CD4-positive, alpha-beta T cell treated with Interleukin-17A for 4 hours (primary cell): ENCODE measurements at places on chromosomes 5 and 9.

- DNase-seq: peak; percentile 28
Measured at GRCh38 chr9:114685951-114686350, 4.0 kb upstream of the TEX48 start.

GRCh38 chr9:19239955-19240354 lies 9.5 kb downstream of the DENND4C start:
- no peak for DNase-seq

- DNase-seq: no peak
Measured at GRCh38 chr5:79256563-79256962, 20.6 kb downstream of the JMY start.

DNA sequence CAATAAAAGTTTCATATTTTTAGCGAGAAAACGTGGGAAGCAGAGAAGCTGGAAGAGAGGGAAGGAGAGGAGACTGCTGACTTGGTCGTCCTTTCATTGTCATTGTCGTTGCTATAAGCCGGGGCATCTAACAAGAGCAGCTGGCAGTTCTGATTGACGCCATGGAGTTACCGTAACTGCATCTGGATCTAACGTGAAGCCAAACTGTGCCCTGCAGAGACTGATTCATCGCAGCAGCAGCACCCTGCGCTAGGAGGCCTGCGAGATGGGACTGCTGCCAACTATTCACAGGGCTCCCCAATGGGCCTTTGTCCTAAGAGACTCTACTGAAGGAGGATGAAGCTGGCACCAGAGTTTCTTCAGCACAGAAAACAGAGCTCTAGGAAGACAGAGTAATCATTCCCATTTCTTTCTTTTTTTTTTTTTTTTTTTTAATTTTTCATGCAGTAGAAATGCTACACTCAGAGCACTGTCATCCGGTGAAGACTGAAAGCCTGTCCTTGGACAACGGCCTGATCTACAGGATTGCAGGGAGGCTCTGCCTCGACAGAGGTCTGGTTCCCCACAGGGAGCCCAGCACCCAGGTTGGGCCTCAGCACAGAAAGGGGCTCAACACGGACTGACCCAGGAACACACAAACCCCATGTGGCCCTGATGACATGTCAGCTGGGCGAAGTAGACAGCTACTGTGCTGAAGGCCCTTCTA lies 47.8 kb downstream of the RETREG1 start:
- no peak for DNase-seq

- DNase-seq: no peak
Measured at GRCh38 chr5:130424341-130424740, 520.1 kb downstream of the CHSY3 start.

GRCh38 chr5:38367410-38367809 lies 109.1 kb downstream of the EGFLAM start:
- DNase-seq: no peak

DNA sequence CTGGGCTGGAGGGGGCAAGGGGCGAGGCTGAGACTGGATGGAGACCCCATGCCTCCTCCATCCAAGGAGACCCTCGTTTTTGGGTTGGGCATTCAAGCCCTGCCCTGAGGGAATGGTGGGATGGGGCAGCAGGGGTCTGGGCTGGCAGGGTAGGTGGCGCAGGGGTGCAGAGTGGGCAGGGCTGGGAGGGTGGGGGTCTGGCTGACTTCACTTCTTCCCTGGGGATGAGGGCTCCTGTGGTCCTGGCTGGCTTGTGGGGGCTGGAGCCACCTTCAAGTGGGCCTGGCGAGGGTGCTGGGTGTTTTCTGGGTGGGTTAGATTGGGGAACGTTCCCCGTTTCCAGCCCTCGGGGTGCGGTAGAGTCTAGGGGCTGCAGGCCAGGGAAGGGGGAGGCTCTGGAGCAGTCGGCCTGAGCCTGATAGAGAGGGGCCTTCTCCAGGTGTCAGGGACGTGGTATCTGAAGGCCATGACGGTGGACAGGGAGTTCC lies 412 bp downstream of the LCN1 start:
- DNase-seq: no peak

DNA sequence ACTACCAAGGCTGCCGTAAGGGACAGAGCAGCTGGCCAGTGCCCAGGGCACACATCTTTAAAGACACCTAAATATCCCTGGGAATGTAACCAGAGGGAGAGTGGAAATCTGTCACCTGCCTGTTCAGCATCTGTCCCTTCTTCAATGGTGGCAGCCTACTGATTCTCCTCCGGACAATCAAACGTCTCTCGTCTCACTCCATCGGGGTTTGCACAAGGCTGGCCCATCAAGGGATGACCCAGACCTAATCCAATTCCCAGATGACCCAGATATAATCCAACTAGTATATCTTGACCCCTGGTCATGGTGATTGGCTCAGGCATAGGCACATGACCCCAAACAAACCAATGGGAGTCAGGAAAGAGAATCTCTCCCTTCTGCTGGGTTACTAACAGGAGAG lies 93.5 kb downstream of the HRH2 start:
- DNase-seq: no peak

GRCh38 chr5:132557478-132558172 lies 848 bp downstream of the RAD50 start:
- DNase-seq: peak; percentile 32

DNA sequence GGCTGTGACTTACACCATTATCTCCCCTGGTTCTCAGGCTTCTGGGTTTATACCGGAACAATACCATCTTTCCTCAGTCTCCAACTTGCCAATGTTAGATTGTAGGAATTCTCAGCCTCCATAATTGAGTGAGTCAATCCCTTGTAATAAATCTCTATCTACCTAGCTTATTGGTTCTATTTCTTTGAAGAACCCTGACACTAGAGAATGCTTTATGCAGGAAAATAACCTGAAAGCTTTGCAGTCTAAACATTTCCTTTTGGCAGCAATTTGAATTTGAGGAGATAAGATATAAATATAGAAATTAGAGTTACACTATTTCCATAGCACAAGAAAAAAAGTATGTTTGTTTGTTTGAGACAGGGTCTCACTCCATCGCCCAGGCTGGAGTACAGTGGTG lies 278.1 kb upstream of the CDH18 start:
- no peak for DNase-seq

DNA sequence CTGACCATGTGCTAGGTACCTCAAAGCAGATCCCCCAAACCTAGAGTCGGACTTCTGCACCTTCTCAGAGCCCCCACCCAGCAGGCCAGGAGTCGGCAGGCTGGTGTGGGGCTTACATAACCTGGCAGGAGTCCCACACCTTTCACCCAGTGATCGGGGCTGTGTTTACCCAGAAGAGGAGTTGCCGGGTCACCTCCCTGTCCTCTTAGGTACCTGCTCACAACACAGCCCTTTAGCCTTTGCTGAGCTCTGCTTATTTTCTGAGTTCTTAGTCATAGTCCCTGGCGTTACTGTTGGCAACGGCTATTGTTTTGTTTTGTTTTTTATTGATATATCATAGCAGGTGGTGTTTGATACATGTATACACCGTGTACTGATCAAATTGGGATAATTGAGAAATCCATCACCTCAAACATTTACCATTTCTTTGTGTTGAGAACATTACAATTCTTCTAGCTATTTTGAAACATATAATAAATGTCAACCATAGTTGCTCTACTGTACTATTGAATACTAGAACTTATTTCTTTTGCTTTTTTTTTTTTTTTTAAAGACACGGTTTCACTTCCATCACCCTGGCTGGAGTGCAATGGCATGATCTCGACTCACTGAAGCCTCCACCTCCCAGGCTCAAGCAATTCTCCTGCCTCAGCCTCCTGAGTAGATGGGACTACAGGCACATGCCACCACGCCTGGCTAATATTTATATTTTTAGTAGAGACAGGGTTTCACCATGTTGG lies 10.4 kb upstream of the EEIG1 start:
- no peak for DNase-seq

DNA sequence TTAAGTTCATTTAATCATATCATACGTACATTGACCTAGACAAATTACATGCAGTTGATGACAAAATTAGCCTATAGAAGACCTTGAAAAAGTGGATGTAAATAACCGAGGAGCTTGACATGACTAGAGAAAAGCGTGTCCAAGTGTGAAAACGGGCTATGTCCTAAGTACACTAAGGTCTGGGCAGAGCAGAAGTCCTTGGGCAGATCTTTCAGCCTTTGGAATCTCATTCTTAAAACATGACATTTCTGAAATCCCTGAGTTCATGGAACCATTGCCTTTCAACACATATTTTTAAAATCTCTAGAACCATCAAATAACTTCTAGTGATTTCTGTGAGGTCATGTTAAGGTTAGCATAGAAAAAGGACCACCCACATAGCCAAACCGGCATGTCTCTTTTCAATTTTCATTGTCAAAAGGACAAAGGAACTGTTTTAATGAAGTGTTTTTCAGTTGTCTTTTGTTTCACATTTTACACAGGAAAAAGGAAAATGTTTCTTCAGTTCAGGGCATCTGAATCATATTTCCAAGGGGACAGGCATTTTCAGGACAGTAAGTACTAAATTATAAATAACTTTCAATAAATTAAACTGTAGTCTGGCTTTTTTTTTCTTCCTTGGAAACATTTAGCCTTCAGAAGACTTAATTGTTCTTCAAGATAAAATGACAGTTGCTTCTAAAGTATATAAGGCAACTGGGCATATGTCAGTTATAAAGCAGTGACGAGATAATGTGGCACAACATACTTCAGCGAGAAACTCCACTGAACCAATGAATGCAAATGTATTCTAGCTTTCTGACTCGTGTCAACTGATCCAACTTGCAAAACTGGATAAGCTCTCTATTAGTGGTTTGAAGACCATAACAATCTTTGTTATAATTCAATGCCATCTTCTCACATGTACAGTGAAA lies 416.8 kb downstream of the NFIB start:
- no peak for DNase-seq

DNA sequence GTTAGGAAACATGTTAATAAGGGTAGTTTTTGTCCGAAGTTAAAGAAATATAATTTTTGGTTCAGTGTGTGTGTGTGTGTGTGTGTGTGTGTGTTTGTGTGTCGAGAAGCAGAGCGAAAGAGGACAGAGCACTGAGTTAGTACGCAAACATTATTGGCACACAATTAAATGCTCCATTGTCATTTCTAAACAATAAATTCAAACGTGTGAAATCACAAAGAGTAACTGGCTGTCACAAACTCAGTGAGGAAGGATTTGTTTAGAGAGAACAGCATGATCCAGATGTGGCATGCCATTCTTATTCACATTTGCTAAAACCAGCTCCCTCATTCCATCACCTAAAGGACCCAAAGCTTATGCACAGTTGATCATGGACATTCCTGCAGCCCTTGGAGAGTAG lies 970.8 kb downstream of the DTWD2 start:
- DNase-seq: no peak

GRCh38 chr9:131534721-131535237 lies 3.7 kb upstream of the UCK1 start:
- DNase-seq: peak; percentile 54

DNA sequence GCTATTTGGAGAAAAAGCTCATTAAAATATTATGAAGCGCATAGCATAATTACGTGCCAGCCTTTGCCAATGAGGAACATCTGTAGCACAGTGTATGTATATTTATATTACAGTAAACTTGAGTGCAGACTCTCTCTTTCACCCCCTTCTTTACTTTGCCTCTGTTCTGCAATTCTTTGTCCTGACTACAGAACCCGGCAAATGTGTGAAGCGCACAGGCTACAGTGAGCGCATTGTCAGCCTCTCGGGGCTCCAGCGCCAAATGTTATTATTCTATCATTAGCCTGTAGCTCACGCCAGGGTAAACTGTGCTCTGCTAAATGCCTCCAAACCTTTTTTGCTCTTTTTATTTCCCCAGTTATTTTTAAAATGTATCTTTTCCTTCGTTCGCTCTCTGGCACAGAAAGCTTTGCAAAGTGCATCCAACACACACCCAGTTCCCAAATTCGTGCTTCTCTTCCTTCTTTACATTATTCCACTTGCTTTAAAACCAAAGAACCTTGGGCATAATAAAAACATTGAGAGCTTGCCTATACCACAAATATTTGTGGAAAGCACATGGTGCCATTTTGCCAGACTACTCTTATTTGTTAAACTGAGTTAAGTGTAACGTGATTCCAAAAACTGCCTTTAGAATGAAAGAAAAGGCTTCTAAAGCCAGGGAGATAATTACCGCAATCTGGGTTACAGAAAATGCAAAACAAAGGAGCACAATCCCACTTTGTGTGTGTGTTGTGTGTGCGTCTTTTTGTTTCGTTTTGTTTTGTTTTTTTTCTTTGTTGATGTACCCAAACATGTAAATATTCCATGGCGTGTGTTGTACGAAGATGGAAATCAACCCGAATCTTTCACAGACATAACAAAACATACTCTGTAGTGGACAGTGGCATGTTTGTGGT lies 164.1 kb upstream of the MPDZ start:
- no peak for DNase-seq

GRCh38 chr9:75198436-75198835 lies 110.1 kb downstream of the OSTF1 start:
- DNase-seq: no peak

DNA sequence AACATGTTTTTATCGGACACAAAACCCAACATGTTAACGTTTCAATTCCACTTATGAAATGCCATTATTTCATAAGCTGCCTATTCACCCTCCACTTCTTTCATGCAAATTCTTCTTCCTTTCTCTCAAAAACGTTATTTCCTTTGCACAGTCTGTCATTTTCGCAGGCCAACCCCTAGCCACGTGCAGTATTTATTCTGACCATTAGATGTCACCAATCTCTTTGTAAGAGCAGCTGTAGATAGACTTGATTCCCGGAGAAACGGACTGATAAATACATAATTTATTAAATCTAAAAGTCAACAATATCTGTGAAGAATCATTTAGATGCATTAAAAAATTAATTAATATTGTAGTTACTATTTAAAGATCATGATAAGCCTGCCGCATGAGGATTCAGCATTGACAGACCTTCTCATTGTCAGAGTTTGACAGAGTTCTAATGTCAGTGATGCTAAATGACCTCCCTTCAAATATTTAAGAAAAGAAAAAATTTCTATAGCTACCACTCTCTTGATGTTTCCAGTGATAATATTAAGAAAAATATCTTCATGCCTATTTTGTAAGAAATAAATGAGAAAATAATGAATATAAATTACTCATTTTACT lies 933.6 kb downstream of the CDH12 start:
- no peak for DNase-seq

- no peak for DNase-seq
Measured at GRCh38 chr5:77492653-77493000, 511 bp upstream of the WDR41 start.

DNA sequence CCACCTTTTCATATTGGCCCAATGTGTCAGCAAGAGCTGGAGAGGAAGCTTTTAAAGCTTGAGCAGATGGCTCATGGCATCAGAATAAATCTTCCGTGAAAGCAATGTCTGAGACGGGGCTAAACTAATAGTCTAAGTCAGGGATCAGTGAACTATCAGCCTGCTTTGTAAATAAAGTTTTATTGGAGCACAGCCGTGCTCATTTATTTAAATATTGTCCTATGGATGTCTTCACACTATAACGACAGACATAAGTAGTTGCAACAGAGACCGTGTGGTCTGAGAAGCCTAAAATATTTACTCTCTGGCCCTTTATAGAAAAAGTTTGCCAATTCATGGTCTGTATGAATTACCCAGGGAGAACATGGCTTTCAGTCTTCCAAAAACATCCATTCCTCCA lies 85.6 kb upstream of the SLC44A1 start:
- DNase-seq: no peak

- peak; percentile 59 for DNase-seq
Measured at GRCh38 chr5:75034137-75034739, 18.1 kb downstream of the GCNT4 start.

- no peak for DNase-seq
Measured at GRCh38 chr5:120734033-120734432, 269.9 kb downstream of the PRR16 start.

- DNase-seq: no peak
Measured at GRCh38 chr5:170482511-170482910, 21.3 kb upstream of the KCNIP1 start.

- DNase-seq: no peak
Measured at GRCh38 chr5:150060471-150060870, 25.9 kb downstream of the CSF1R start.
